COLO829 (cell line): ENCODE measurements at places on chromosomes 4 and X.

- no peak for DNase-seq
Observed at GRCh38 chrX:314781-315595, 3.6 kb downstream of the GTPBP6 start.

- DNase-seq: no peak
Observed at GRCh38 chr4:8336412-8337075, 67.0 kb downstream of the HTRA3 start.

DNA sequence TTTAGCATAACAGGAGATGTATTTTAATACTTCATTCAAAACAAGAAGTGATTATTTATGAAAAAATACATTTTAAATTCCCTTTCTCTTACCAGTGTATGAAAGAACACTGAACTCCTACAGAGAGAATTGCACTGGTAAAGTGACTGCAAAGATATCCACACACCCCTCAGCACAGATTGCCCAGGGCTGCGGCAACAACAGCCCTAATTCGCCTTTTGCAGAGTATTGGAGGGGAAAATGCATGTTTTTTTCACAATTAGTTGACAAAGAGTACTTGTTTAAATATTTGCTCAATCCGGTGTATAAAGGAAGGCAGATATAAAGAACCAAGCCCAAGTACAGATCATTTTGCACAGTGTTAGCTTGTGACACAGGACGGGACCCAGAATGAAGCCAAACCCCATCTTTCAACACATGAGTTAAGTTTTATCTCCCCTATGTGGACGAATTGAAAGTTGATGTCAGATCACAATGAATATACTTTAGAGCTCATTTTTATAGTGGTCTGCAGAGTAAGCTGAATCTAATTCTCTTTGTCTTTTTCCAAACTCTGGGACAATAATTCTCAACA is 551.4 kb upstream of the IGFBP7 start:
- DNase-seq: no peak

GRCh38 chrX:151710457-151710856 is 5.4 kb upstream of the FATE1 start:
- DNase-seq: no peak

DNA sequence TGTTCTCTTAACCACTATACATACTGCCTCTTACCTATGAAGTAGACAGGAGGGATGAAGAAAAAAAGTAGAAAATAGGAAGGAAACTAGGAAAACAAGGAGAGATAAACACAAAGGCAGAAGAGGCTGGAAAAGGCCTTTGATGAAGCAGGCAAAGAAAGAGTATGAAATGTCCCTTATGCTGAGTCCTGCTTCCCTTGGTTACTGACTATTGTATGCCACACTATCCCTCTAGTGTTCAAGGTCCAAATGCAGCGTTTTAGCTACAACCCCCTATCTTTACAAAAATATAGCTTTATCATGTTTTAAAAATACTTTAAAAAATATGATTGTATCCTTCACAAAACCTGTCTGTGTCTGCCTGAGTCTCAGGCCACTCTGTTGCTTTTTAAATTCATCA is 233.1 kb downstream of the CAMK2D start:
- DNase-seq: no peak

GRCh38 chrX:55488593-55489313 is 895 bp downstream of the USP51 start:
- DNase-seq: no peak

DNA sequence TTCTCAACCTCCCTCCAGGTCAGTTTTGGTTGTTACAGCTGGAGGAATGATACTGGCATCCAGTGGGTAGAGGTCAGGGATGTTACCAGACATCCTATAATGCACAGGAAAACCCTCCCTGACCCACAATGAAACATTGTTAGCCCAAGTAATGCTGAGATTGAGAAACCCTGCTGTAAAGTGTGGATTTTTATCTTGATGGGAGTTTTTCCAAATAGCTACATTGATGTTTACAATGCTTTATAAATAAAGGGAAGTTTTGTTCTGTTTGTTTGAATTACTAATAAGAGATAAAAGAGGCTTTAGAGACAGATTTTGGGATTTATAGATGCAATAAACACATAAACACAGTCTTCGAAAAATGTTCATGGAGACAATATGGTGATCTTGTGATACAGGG is 194.0 kb upstream of the NUDT6 start:
- DNase-seq: peak; percentile 80

- no peak for DNase-seq
Observed at GRCh38 chr4:1039493-1040343, 28.3 kb downstream of the FGFRL1 start.

DNA sequence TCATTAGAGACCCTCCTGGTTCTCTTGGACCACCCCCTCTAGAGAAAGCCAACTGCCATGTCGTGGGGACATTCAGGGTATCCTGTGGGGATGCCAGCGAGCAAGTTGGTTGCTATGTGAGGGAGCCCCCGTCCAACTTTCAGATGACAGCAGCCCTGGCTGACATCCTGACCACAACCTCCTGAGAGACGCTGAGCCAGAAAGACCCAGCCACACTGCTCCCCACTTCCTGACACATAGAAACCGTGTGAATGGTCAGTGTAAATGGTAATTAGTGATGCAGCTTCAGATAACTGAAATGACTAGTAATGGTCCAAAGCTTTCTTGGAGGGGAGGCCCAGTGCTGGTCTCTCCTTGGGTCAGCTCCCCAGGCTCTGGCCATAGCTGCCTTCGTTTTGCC is 10.8 kb downstream of the CLCN4 start:
- no peak for DNase-seq

- no peak for DNase-seq
Observed at GRCh38 chr4:147318586-147318985, 162.3 kb upstream of the EDNRA start.

- DNase-seq: no peak
Observed at GRCh38 chrX:140503714-140504351, 1.0 kb downstream of the SOX3 start.

DNA sequence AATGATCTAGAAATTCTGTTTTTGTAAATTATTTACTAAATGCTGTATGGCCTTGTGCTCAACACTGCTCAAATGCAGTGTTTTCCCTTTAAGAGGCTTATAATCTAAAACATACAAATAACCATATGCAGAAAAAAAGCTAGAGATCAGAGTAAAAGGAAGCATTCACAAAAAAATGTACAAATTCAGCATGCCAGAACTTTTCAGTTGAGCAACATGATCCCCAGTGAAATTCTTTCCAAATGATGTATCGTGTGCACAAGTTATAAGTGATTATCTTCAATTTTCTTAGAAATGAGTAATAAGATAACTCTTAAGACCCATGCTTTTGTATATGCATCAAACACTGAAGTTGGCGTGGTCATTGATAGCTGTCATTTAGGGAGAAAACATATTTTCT is 5.0 kb downstream of the GPC3 start:
- no peak for DNase-seq

- no peak for DNase-seq
Observed at GRCh38 chr4:72076562-72076961, 44.8 kb downstream of the NPFFR2 start.

GRCh38 chr4:119744580-119744979 is 116.0 kb upstream of the PDE5A start:
- no peak for DNase-seq

DNA sequence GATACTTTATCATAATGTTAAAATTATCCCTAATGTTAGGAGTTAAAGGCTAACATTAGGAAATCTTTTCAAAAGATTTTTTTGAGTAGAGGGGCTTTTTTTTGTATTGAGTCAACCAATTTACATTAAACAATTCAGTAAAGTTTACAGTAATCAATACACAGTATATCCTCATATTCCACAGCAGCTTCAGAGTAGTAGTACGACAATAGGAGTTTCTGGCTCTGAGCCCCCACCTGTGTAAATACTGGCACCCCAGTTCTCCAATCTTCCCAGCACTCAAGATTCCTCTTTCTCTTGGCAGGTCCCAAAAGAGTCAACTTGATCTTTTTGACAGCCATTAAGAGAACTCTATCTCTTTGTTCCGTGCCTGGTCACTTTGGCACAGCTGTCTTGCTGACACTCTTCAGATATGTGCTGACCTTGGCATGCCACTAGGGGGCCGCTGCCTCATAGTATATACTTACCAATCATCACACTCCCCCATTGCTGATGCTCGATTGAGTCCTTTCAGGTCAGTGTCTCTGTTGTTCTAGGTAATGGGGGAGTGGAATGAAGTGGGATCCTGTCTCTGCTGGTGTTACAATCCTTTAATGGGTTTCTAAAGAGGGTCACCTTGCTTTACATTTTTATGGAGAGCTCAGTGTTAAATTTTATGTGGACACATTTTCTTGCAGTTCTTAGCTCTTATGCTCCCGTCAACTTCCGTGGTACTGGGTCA is 19.5 kb upstream of the CCNI start:
- peak; percentile 75 for DNase-seq

DNA sequence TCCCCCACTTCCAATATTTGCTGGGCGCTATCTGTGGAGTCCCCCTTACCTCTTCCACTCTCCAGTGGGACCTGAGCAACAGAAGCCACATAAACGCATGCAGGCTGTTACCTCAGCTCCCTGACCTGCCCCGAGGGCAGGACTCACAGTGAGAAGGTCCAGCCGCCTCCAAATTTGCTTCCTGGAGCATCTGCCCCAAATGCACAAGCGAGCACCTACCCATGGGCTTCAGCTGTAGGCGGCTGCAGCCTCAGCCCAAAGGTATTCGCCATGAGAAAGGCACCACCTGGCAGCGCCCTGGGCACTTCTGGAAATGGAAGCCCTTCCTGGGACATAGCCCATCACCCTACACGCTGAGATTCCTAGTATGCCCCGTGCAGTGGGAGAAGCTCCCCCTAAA is 23.4 kb downstream of the SPACA5 start:
- DNase-seq: no peak

GRCh38 chr4:150682126-150682525 is 100.2 kb downstream of the MAB21L2 start:
- DNase-seq: no peak

GRCh38 chr4:26133840-26134239 is 187.0 kb upstream of the RBPJ start:
- DNase-seq: no peak

GRCh38 chr4:106312377-106312776 is 3.6 kb downstream of the TBCK start:
- no peak for DNase-seq

GRCh38 chr4:173509036-173510001 is 20.7 kb downstream of the HAND2 start:
- DNase-seq: no peak

DNA sequence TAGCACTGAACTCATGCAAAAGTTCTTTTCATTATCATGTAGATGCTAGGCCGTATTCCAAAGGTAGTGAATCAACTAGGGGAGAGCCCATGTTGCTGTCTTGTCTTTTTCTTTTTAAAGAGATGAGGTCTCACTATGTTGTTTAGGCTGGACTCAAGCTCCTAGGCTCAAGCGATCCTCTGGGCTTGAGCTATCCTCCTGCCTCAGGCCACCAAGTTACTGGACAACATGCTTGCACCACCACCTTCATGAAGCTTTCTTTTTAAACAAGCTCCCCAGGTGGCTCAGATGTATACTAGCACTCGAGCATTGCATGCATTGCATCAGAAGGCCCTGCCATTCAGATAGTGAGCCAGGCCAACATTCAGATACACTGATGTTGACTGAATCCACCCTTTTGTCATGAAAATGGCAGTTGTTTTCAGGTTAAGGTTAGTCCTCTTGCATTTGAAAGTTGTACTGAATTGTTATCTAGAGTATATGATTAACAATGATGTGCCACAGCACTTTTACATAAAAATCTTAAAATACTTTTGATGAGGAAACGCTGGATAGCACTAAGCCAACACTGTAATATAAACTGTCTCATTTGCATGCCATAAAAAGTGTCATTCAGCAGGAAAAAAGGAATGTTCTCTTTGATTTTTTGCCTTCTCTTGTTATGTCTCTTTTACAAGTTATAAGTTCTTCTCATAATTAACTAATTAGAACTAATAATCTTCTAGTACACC is 76.7 kb downstream of the FNIP2 start:
- DNase-seq: no peak

DNA sequence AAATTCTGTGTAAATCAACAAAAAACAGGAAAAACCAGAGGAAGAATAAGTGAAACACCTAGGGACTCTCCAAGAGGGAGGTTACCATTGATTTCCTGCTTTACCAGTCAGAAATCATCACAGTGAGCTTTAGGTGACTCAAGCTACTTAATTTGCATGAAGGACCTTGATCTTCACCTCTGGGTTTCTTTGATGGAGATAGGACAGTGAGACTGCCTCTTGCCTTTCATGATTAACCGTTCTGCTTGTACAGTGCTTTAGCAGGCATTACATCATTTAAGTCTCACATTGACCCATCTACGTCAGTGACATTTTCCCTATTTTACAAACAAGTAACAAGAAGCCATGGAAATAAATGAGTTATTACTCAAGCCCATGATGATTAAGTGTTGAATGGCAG is 3.4 kb upstream of the GK start:
- DNase-seq: no peak

- DNase-seq: no peak
Observed at GRCh38 chr4:185235843-185236503, 26.6 kb downstream of the SNX25 start.

DNA sequence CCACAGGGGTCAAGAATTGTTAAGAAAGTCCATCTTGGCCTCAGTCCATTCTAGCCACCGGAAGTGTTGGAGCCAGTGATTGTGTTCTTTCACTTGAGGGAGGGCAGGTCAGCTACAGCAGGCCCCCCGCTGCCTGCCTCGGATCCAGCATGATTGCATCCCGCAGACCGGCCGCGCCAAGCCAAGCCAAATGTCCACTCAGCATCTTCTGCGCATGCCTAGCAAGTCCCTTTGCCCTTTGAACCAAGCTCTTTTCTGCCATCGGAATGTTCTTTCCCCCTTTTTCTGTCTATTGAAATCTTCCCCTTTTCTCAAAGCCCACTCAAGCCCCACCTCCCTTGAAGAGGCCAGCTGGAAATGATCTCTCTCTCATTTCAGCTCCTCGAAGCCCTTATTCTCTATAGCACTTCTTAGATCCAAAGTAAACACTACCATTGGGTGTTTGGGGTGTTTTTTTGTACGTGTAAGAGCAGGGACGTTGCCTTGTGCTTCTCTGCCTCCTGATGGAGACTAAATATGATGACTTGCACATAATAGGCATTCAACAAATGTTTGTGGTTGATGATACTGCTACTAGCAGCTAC is 147.8 kb upstream of the BCOR start:
- no peak for DNase-seq

DNA sequence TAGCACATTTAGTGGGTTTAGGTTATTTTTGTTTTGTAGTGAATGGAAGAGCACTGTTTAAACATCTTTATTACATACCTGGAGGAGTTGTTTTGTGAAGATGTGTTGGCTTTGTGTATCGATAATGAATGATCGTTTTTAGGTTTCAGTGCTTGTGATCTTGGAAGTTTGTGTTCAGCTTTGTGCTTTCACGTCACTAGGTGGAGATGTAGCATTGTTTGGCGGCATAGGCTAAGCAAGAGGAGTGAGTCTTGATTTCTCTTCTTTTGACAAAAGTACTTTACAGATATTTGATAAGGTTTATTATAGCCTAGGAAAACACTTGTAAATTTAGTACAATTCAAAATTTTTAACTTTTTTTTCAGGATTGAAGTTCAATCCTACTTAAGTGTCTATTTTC is 50.4 kb downstream of the PDK3 start:
- DNase-seq: no peak

DNA sequence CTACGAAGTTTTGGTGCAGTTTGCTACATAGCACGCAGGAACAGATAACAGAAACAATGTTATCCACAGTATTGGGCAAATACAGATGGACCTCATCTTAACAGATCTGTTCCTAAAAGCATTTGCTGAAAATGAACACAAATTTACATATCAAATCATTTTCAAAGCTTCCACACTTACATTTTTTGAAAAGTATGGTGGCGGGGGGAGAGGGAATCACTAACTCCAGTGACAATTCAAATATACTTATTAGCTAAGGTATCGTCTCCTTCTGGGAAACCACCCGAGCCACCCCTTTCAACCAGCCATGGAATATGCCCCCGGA is 175.0 kb downstream of the NSUN7 start:
- no peak for DNase-seq
